ENCODE measurements at places on chromosomes 2 and 18. TPM values are rescaled to one million over a fixed set of nuclear protein-coding genes. Genes with fewer than 3 reads are reported as not detected.

DNA sequence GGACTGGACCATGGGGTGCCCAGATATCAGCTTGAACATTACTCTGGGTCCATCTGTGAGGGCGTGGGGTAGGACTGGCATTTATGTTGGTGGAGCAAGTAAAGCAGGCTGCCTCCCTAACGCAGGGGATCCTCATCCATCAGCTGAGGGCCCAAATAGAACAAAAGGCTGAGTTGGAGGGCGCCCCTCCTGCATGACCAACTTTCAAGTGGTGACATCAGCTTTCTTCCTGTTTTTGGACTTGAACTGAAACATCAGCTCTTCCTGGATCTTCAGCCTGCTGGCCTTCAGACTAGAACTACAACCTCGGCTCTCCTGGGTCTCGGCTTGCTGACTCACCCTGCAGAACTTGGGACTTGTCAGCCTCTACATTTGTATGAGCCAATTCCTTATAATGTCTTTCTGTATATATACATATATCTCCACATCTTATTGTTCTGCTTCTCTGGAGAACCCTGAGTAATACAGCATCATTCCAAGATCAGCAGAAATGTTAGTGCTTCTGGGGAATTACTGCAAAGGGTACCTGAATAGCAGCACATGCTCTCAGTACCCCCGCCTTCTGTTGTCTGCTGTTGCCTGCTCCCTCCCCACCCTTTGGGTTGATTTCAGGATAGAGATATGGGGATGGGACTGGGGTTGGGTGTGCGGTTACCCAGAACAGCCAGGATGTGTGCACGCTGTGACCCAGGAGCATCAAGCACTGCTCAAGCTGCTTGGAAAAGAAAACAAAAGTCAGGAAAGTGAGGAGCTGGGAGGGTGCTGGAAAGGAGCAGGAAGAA is 20.0 kb downstream of the TMEM127 start:
- H3K36me3 ChIP-seq = no peaks in the 10 kb centered on the region
- no peaks in the 10 kb centered on the region for H3K27me3 ChIP-seq
- DNase-seq = no peak
- H3K4me3 ChIP-seq = no peak overlapping the region
- H3K4me1 ChIP-seq = no peaks in the 10 kb centered on the region

DNA sequence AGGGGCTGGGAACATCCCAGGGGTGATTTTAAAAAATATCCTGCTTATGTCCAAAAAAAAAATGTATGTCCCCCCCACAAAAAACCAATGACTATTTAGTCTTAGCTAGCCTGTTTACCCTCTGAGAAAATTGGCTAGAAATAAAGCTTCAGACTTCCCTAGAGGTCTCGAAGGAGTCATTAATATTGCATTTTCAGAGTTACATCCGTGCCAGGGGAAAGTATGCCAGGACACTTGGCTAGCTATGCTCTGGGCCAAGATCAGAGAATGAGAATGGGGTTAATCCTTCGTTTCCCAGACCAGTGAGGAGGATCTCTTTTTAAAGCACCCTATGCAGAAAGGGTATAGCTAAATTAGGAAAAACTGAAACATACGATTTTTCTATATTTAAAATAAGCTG is 183.6 kb downstream of the MC4R start:
- DNase-seq = no peak
- H3K27ac ChIP-seq = no peak overlapping the region
- H3K4me3 ChIP-seq = no peak overlapping the region
- no peaks in the 10 kb centered on the region for H3K27me3 ChIP-seq
- H3K36me3 ChIP-seq = no peaks in the 10 kb centered on the region

DNA sequence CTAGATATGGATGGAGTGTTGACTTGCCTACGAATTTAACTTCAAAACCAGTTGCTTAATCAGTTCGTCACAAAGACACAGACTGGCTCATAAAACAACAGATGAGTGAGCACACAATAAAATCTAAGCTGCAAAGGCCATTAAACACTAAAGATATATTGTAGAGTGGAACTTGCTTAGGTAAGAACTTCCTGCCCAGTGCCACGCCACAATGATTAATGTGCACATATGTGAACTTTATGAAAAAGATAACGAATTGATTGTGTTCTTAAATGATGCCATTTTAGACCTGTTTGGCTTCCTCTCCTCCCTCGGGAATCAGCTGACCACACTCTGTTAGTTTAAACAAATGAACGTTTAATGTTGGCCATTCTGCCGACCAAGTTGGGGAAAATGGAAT is 2031.3 kb upstream of the CELF4 start:
- peaks cover 2% of the 10 kb centered on the region for H3K4me1 ChIP-seq
- DNase-seq = no peak

- no peak for DNase-seq
Observed at GRCh38 chr2:164811819-164812218, 29.8 kb downstream of the COBLL1 start.

The MYO5B gene
- total RNA-seq = 16.8 TPM

- peak; percentile 80 for DNase-seq
- H3K27me3 ChIP-seq = no peaks in the 10 kb centered on the region
- no peak overlapping the region for H3K27ac ChIP-seq
- H3K4me1 ChIP-seq = peaks cover 3% of the 10 kb centered on the region
- no peak overlapping the region for H3K4me3 ChIP-seq
Observed at GRCh38 chr18:51537487-51537886, 340.0 kb upstream of the MEX3C start.

- H3K36me3 ChIP-seq = peaks cover 89% of the 10 kb centered on the region
- H3K4me3 ChIP-seq = no peak overlapping the region
- no peaks in the 10 kb centered on the region for H3K4me1 ChIP-seq
- DNase-seq = no peak
Observed at GRCh38 chr2:61272421-61273070, 110.6 kb downstream of the C2orf74 start.

- DNase-seq = no peak
- H3K27me3 ChIP-seq = no peaks in the 10 kb centered on the region
- no peaks in the 10 kb centered on the region for H3K4me1 ChIP-seq
- no peak overlapping the region for H3K27ac ChIP-seq
Observed at GRCh38 chr2:40344364-40344763, 107.5 kb downstream of the SLC8A1 start.

The TUBB8B gene
- total RNA-seq = not detected
